ENCODE measurements at places on chromosomes 5 and 9.
A peak's percentile ranks its signal among the peaks of the same experiment; 100 is the strongest.

DNA sequence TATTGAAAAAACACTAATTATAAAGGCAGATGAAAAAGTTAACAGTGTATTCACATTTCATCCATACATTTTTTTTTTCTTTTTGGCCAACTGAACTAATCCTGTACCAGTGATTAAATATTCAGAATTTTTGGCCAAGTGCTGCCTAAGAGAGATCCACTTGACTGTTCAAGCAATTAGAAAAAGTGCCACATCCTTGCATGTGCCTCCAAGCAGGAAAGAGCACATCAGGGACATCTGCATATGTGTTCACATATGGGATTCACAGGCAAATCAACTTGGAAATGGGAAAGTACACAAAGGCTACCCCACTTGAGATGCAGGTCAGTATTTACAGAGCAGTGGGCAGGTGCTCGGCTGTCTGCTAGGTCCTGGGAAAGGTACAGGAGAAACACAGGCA lies 163.3 kb upstream of the LHFPL2 start:
- DNase-seq, result no peak

GRCh38 chr5:81848362-81848880 lies 97.5 kb upstream of the SSBP2 start:
- DNase-seq, result no peak

GRCh38 chr9:37963936-37964739 lies 60.2 kb upstream of the SLC25A51 start:
- peak; percentile 79 for DNase-seq

GRCh38 chr5:135916638-135917263 lies 21.1 kb upstream of the IL9 start:
- DNase-seq, result no peak

DNA sequence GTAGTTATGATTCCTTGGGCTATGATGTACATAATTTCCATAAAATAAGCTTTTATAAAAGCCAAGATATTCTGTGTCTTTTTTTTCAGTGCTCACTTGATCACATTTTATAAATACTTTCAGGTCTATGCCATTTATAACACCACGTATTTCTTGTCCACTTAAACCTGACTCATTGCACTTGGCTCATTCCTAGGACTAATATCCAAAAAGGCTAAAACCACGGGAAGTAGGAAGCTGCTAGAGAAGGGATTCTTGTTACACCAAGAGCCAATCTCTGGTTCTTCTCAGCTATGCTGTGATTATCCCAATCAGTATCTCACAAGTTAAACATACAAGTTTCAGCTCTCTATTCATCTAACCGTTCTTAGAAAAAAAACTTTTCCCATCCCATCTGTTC lies 80.4 kb upstream of the CDH6 start:
- peak; percentile 40 for DNase-seq

GRCh38 chr5:171997011-171997410 lies 9.4 kb downstream of the FBXW11 start:
- no peak for DNase-seq

DNA sequence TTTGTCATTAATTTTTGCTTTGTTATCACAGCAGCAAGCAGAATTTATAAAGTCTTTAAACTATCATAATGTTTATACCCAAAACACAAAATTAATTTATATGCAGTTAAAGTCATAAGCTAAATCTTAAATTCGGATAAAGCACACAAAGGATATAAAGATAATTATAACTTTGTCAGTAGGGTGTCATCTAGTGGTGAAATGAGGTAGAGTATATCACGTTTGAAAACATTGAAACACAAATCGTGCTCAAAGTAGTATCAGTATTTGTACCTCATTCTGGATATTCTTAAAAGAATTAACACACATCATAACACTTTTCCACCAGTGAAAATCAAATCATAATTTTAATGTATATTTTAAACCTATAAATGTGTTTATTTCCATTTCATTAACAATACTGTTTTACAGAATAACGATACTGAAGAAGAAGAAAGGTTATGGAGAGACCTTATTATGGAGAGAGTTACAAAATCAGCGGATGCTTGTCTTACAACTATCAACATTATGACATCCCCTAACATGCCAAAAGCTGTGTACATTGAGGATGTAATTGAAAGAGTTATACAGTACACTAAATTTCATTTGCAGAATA lies 129.5 kb downstream of the NIPBL start:
- peak; percentile 21 for DNase-seq

DNA sequence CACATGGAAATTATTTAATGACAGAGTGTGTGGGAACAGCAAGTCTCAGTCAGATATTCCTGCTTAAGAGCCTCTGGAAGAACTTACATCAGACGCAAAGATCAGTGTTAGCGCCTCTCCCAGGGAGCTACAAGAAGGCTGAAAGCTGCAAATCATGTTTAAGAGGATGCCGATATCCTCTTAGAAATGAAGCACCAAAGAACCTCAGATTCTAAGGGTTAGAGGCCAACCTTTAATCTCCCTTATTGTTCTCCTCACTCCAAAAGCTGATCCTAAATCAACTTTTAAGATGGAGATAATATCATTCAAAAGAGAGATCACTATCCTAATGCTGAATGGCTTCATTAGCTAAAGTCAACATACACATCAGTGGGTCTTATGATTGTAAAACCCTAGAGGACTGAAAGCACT lies 160.6 kb downstream of the NFIB start:
- no peak for DNase-seq

DNA sequence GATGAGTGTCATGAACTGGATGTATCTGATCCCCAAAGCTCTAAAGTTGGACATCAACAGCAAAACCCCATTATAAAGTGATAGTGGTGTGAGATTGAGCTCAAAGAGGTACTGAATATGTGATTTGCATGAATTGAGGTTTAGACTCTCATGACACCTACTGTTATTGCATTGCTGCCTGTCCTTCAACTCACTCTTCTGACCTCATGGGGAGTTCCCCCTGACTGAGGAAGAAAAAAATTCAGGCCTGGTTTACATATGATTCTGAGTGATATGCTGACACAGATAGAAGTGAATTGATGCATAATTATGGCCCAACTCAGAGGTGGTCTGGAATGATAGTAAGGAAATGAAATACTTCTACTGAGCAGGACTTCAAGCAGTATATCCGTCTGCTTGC lies 76.2 kb upstream of the CHD1 start:
- no peak for DNase-seq

DNA sequence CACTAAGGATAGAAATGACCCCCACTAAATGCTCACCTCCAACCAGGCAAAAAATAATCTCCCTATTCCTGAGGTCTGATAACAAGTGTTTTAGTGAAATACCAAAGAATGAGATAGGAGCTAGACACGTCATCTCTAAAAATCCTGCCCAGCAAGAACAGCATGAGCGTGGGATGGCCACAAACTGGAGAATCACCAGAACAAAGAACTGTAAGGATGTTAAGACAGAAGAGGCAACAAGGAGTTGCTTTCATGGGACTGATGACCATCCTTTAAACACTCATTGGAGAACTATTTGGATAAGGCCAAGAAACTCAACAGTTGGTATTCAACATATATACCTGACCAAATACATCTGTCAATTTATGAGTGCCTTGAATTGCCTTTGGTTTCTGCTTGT lies 113.7 kb downstream of the RASEF start:
- DNase-seq, result no peak

GRCh38 chr5:151556806-151557205 lies 34.3 kb downstream of the FAT2 start:
- no peak for DNase-seq

DNA sequence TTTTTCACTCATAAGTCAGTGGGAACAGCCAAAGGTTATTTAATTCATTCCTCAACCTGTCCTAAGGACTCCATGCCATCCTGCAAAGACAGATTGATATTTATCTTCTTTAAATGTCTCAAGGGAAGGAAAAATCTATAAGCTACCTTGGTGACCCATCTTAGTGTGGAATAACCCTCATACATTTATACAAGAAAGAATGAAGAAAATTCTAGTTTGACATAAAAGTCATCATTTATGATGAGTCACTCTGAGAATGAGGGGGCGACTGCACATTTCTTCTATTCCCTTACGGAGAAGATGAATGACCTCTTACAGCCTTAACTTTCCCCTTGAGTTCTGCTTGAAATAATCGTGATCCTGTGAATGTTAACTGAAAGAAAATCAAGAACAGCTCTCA lies 26.8 kb upstream of the NUDT12 start:
- DNase-seq, result no peak

DNA sequence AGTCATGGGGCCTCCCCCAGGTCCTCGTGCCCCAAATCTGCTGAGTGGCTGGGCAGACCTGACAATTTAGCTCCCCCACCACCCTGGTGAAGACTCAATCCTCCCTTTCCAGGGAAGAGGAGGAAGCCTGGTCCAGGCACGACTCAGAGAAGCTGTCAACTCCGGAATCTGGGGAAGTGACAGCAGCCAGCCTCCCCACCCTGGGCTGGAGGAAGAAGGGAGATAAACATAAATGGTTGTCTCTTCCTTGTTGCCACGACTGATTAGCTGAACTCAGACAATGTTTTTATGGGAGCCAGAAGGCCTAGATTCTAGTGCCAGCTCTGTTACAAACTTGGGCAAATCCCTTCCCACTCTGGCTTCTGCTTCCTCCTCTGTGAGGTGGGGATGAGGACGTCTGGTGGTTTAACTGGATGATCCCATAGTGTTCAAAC lies 15.4 kb downstream of the CCDC69 start:
- no peak for DNase-seq

GRCh38 chr9:130120832-130121231 lies 51.4 kb upstream of the NCS1 start:
- no peak for DNase-seq

DNA sequence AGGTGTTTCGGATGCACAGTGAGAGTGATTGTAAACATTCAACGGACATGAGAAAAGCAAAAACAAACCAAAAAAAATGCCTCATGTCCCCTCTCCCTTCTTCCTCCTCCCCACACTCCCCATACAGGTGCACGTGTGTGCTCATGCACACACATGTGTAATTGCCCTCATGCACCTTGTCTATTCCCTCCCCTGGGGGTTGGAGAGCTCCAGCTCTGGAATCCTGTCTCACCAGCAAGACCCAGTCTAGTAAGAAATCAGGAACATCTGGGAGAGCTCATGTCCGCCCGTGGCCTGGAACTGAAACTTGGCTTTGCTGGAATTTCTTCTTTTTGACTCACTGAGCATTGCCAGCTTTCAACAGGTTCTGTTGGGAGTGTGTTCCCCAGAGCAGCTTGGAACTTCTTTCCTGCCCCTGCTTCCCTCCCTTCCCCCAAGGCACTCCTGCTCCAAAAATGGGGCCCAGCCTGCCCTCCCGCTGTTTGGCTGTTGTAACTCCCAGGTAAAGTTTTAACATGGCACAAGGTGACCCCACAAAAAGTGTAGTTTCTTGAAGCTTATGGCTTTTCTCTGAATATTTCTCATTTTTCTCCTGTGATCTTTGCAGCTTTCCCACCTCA lies 190.1 kb downstream of the NR3C1 start:
- peak; percentile 77 for DNase-seq

DNA sequence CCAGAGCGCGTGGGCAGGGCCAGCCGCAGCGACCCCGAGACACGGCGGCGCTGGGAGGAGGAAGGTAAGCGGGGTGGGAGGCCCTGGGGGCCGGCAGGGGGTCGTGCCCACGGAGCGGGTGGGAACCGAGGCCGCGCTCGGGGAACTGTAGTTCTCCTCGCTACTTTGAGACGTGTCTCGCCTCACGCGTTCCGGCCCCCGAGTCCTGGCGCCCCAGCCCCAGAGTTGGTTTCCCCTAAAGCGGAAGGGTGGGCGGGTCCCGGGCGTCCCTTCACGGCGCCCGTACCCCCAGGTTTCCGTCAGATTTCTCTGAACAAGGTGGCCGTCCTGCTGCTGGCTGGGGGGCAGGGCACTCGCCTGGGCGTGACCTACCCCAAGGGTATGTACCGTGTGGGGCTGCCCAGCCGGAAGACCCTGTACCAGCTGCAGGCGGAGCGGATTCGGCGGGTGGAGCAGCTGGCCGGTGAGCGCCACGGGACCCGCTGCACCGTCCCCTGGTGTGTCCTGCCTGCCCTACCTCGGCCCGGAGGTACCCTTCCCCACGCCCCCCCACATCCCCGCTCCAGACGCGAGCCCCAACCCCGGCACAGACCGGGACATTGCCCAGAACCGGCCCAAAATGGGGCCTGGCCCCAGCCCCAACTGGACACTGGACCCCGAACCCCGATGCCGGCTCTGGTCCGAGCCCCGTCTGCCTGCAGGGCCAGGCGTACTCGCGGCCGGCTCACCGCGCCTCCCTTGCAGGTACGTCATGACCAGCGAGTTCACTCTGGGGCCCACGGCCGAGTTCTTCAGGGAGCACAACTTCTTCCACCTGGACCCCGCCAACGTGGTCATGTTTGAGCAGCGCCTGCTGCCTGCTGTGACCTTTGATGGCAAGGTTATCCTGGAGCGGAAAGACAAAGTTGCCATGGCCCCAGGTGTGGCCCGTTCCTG lies 709 bp downstream of the UAP1L1 start:
- no peak for DNase-seq

GRCh38 chr9:117268847-117269446 lies 145.9 kb downstream of the ASTN2 start:
- DNase-seq, result no peak

GRCh38 chr9:98235126-98235525 lies 20.3 kb downstream of the TBC1D2 start:
- no peak for DNase-seq

- DNase-seq, result no peak
Observed at GRCh38 chr5:142078221-142078620, 30.4 kb upstream of the NDFIP1 start.

- DNase-seq, result peak; percentile 2
Observed at GRCh38 chr5:153157156-153157555, 333.3 kb upstream of the GRIA1 start.

GRCh38 chr5:1493941-1494340 lies 29.8 kb downstream of the LPCAT1 start:
- DNase-seq, result no peak

GRCh38 chr5:96125231-96125891 lies 163.7 kb upstream of the ELL2 start:
- peak; percentile 14 for DNase-seq

DNA sequence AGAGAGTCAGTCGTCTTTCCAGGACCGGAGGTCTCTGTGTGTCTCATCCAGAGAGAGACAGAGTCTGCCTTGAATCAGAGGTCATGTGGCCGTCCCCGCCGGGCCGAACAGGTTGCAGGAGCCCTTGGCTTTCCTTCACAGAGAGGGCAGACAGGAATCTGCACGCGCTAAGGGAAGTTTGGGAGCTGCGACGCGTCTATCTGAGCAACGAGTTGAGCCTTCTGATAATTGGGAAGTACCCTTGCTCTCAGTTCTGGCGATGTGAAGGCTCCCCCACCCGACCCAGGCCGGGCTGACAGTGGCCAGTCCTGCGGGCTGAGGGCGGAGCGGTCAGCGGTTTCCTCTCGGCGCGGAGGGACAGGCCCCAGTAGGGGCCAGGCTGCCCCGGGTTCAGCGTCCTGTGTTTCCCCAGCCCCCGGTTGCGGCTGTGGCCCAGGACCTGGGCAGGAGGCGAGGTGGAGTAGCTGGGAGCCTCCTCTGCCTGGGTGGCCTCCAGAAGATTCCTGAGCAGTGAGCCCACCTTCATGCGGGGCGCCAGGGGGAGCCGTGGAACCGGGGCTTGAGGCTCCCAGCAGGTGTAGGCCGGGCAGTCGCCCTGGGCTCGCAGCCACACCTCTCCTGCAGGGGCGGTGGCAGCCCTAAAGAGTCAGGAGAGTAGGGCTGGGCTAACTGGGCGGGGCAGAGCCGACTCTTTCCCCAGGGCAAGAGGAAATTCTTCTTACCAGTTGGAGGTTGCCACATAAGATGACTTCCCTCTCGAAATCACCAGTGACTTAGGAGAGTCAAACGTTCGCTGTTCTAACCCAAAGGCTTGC lies 13.9 kb downstream of the NR2F1 start:
- no peak for DNase-seq

- no peak for DNase-seq
Observed at GRCh38 chr5:179149278-179149677, 89.1 kb downstream of the ZNF354C start.

GRCh38 chr9:23496489-23497136 lies 329.4 kb downstream of the ELAVL2 start:
- no peak for DNase-seq
